ENCODE measurements at places on chromosomes 7 and 10.

DNA sequence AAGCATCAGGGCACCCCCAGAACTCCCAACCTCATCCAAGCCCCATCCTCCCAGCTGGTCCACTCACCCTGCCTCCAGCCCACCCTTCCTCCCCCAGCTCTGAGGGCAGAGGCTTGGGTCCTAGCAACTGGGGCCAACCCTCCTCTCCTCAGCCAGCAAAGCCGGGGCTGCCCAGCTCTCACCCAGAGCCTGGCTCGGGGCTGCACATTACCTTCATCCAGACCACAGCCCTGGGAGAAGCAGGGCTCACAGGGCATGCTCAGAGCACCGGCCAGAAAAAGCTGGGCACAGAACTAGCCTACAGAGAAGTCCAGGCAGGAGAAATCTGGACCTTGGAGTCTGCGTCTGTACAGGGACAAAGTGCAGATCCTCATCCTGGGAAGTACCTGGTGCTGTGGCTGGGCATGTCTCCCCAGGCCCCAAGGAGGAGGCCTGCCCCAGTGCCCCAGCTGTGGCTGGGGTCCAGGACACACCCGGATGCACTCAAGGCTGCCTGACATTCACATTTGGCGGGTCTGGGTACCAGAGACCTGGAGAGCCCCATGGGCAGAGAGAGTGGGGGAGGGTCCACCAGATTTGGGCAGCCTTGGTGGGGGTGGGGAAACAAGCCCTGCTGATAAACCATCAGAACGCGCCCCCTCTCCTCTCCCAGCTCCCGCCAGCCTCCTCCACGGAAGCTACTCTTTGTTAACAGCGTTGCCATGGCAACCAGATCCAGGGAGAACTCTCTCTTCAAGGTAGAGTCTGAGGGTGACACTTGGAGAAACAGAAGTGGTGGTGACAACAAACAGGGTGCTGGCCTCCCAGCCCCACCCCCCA lies 5.1 kb downstream of the RASGEF1A start:
- DNase-seq: no peak

DNA sequence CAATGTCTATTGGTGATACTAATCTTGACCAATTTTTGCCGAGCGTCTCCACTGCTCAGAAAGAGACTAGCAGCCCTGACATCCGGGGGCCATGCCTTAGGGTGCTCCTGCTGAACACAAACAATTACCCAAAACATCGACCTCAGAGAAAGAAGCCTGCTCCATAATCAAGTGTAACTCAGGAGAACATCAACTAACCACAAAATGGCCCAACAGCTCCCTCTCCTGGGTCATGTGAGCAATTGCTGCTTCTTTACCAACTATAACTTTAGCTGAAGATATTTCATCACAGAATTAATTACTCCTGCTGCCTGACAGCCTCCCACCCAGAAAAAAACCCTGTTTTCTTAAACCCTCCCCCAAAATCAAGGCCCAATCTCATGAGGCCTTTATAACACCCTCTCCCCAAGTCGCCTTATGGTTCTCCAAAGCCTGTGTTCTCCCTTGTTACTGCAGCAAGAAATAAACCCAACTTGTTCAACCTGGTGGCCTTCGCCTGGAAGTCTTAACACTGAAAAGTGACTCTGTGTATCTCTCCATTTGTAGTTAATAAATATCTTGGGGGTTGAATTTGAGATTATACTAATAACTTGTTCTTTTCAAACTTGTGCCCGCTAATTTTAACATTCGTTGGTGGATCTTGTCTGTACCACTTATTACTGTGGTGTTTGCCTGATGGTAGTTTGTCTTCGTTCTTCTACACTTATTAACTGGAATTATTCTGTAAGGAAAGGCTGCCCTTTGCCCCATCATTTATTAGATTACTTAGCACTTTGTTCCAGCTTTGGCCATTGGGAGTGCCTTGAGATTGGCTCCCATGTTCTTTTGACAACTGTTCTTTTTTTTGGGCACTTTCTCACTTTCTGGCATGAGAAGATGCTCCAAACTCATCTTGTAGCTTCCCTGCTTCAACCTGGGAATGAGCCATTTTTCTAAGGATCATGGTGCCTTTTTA lies 21.2 kb upstream of the RAMP3 start:
- DNase-seq: no peak

GRCh38 chr10:48697821-48698764 lies 13.4 kb downstream of the WDFY4 start:
- DNase-seq: no peak

DNA sequence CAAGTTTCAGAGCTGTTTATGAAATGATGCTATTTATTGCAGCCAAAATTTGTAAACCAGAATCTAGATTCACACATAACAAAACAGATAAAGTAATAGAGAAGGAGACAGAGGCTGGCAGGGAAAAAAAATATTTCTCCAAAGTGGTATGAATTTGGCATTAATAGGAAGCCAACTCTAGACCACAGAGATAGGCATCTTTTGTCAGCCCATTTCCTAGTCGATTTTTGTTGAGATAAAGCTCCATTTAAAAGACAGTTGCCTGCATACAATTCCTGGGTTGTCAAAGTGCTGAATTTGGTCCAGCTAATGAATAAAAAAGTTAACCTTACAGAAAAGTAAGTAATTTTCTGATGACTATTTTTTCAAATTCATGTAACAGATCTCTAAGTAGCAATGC lies 219.3 kb downstream of the ELMO1 start:
- no peak for DNase-seq

- no peak for DNase-seq
Observed at GRCh38 chr10:133357285-133358161, at the start of gene FUOM. FUOM (minus strand) TSS chr10:133358019; CDS start chr10:133358007, 12 bp downstream.

DNA sequence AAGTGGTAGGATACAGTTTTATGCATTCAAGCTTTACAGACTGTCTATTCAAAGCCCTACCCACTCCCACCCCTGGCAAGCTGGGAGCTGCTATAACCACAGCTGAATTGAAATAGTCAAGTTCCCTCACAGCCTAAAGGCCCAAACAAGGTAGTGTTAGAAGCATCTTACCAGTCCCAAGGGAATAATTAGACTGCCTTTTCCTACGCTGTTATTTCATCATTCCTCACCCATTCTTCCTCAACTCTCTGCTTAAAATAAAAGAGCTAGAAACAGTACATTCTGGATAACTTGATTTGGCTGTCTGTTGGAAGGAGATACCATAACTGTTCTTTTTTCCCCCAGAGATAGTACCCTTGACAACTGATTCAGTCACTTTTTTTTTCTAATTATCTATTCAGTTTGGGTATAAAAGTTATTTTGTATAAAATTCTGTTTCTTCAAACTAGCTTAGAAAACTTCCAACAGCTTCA lies 54.0 kb downstream of the RAPGEF5 start:
- no peak for DNase-seq

DNA sequence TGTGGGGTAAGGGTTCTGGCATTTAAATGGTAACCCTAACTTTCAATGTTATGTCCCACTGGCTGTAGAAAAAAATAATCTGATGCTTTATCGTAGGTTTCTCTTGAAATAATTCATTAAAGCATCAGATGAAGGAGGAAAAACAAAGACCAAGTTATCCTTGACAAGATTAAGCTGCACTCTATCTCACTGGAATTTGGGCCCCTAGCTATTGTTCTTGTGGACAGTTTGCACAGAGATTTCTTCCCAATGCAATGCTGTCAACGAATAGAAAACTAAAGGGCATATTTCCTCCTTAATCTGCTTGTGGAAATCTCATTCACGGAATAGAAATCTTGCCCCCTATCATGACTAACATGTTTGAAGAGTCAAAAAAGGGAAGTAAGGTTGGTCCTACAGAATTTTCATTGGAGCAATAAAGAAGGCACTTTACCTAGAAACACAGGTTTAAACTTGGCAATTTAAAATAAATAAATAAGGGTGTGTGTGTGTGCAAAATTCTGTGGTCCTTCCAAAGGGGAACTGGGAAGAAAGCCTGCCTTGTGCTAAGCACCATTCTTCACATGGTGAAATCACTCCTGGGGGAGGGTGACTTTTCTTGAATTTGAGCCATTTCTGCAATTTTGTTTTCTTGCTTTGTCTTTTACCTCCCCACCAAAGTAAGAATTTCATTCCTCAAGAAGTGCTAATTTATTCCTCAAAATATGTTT lies 242.8 kb downstream of the GLI3 start:
- DNase-seq: no peak

DNA sequence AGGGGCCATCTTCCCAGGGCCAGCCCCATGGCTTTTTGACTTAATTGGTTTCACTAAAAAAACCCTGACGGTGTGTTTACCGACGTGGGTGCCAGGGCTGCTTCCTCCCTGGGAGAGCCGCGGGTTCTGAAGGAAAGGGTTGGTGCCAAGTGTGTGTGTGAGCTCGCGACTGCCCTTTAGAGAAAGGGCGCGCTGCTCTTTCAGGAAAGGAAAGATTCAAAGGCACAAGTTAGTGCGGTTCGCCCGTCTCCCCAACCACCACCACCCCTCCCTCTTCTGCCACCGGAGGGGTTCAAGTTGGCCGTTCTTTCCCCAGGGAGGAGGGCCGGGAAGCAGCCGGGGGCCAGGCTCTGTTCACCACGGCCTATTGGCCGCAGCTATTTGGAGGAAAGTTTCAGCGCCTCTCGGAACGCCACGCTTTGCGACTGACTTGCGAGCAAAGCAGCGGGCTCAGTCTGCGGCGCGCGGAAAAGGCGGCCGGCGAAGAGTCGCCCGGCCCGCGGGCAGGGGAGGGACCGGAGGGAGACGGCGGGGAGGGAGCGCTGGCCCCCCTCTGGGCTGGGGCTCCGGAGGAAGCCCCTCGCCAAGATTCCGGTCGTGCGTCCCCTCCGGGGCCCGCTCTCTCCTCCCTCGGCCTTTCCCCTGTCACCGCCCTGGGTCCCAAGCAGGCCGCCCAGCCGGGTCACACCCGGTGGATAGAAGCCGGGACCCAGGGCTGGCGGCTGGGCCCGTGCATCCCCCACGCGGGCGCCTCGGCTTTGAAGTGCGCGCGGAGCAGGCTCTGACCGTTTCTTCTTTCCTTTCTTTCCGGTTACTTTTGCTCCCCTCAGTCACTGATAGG lies 165.9 kb upstream of the PPP1R3A start:
- no peak for DNase-seq

- DNase-seq: no peak
Observed at GRCh38 chr10:76178532-76179292, 747.3 kb downstream of the LRMDA start.

All from vagina (tissue), 2 donors.